ENCODE measurements at places on chromosomes 13 and 19.

DNA sequence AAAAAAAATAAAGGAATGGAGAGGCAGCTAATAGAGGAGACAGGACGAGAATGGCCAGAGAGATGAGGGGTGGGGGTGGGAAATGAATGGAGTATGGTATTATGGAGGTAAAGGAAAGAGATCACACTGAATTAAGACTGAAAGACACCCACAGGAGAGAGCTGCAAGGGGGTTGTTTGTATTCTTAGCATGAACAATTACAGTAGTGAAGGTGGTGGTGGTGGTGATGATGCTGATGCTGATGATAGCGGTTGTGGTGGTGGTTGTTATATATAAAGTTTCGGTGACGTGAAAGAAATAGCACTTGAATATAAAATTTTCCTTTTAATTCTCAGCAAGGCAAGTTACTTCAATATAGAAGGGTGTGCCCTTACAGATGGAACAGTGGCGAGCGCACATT, 2.8 kb upstream of the ADGRE3 start:
- DNase-seq = no peak

DNA sequence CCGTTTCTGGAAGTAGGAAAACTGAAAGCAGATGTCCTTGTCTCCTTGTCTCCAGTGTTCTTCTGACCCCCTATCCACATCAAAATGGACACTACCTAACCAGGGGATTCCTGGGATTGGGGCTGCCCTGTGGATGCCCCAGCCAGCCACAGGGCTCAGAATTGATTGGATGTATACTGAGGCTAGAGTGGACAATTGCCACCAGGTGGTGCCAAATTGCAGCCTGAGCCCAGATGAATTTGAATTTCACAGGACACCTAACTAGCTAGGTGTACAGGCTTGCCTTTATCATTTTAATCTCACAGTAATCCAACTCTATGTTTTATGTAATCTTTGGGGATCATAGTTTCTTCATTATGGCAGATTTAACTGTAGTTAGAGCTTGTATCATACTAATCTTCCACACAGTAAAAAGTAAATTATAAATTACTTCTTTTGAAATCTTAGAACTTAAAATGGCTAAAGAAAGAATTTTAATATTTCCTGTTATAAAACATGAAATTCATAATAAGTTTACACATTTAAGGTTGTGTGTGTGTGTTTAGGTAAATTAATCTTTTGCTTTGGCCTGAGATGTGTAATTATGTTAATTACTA, 58.0 kb downstream of the PIBF1 start:
- peak; percentile 47 for DNase-seq

DNA sequence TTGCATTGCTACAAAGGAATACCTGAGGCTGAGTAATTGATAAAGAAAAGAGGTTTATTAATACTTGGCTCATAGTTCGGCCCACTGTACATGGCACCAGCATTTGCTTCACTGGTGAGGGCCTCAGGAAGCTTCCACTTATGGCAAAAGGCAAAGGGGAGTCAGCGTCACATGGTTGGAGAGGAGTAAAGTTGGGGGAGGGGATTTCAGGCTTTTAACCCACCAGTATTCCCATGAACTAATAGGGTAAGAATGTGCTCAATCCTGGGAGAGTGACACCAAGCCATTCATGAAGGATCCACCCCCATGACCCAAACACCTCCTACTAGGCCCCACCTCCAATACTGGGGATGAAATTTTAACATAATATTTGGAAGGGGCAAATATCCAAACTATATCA, 82.5 kb upstream of the MYCBP2 start:
- peak; percentile 6 for DNase-seq

GRCh38 chr13:29428310-29429181, 166.9 kb downstream of the SLC7A1 start:
- DNase-seq = peak; percentile 31

GRCh38 chr13:33125821-33126570, 109.8 kb downstream of the KL start:
- peak; percentile 98 for DNase-seq

DNA sequence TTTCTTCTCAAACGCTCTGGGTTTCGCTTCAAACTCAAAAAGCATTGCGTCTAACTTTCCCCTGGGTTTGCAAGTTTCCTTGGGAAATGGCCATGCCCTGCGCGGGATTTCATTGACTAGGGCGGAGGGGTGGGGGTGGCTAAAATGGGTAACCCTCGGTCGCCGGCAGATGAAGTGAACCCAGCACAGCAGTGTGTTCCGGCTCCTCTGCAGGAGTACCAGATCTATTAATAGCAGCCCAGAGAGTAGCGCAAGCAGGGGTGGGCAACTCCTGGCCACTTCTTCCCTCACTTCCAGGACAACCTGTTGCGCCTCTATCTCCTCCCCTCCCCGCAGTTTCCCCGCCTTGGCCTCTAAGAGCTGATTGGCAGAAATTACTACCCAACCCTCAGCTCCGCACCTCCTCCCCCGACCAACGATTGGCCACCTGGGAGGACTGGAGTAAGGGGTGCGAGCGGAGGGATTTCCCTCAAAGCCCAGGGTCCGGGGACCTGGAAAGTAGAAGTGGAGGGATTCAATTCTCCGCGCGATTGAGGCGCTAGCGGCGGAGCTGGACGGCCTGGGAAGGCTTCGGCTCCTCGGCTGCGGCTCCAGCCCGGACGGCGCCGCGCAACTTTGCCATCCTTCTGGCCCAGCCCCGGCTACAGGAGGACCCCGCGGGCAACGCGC, at the start of gene FREM2:
Gene FREM2, plus strand, starts transcription at position 501 of the 669 bp plus-strand sequence. CDS start 268 bp downstream, outside the sequence.
- peak; percentile 17 for DNase-seq

GRCh38 chr19:40815223-40815622, 16.2 kb downstream of the EGLN2 start:
- no peak for DNase-seq

- DNase-seq = no peak
These were observed 23.7 kb downstream of the CEBPA start for GRCh38 chr19:33278403-33279269.

- DNase-seq = peak; percentile 55
These were observed at the start of gene GAMT for GRCh38 chr19:1401138-1401888. GAMT (minus strand) TSS chr19:1401542; CDS start chr19:1401476, 66 bp downstream.

- DNase-seq = peak; percentile 39
These were observed at the start of gene APC2 for GRCh38 chr19:1449467-1450442. APC2 (plus strand) TSS chr19:1450121; CDS start chr19:1453002, 2,881 bp downstream.

GRCh38 chr13:100203696-100204367, 114.9 kb downstream of the PCCA start:
- DNase-seq = peak; percentile 74

- no peak for DNase-seq
These were observed 6.3 kb upstream of the MBD3 start for GRCh38 chr19:1598777-1599459.

GRCh38 chr13:99947666-99948065, 23.9 kb downstream of the ZIC5 start:
- DNase-seq = no peak

DNA sequence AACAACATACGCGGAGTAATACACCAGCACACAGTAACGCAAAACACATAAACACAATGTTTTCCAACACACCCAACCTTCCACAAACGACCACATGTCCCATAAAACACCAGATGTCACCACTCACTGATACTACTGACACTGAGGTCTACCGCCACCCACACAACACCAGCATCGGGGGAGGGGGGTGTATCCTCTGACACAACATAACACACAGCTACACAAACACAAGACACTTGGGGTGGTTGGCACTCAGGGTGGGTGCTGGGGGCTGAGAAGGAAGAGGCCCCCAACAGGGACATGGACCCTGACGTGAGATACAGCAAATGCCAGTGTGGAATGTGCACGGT, 1.5 kb upstream of the KCNN4 start:
- no peak for DNase-seq

DNA sequence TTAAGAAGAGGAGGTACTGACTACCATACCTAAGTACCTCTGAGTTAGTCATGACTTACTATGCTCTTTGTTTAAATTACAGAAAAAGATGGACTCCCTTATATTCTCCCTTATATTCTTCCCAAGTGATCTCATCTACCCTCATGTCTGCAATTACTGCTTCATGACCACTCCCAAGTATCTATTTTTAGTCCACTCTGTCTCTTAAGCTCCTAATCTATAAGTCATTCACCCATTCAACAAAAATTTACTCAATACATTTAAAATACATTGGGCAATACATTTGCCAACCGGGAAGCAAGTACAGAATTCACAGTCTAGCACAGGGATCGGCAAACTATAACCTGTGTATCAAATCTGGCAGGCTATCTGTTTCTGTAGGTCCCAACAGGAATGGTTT, 42.6 kb downstream of the KPNA3 start:
- DNase-seq = no peak

DNA sequence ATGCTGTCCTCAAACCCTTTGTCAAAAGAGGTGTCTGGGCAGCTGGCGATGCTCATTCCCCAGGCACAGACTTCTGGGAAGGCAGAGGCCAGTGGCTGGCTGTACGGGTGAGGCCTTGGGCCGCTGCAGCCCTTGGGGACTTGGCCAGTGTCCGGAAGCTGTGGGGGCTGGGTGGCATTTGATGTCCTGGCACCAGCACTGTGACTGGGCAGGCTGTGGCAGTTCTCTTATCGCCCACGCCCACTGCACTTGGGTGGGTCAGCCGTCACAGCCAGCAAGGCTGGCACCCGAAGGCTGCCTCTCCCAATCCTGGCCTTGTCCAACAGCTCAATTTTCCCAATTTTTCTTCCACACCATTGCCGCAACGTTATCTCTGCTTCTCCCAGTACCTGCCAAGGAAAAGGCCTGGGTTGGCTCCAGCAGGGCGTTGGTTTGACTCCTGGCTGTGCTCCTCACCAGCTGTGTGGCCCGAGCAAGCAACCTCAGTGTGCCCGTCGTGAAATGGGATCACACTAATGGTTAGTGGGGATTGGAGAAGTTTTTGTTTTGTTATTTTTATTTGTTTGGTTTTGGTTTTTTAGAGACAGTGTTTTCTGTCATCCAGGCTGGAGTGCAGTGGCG, 12.7 kb upstream of the SLC44A2 start:
- DNase-seq = no peak

- no peak for DNase-seq
These were observed 4.4 kb downstream of the CHMP2A start for GRCh38 chr19:58550362-58551122.

DNA sequence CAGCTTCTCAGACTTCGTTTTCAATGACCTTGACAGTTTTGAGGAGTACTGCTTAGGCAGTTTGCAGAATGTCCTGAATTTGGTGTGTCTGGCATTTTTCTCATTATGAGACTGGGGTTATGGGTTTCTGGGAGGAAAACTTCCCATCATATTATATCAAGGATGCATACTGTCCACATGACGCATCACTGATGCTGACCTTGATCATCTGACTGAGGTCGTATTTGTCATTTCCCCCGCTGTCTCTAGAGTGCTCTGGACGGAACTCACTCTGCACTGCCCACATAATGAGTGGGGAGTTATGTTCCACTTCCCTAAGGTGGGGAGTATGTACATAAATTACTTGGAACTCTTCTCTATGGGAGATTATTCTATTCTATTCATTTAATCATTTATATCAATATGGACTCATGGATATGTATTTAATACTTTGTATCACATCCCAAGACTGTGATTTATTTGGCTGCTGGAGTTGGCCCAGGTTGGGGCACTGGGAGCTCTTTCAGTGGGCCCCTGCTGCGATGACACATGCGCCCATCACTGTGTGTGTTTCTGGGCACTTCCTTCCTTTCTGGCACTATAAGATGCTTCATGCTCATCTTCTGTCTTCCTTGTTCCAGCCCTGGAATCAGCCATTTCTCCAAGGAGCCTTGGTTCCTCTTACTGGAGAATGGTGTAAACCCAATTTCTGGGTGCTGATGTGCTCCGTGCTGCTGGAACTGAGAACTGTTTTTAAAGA, 138.6 kb downstream of the MIPEP start:
- DNase-seq = peak; percentile 51

GRCh38 chr13:66640231-66640630, 589.9 kb downstream of the PCDH9 start:
- no peak for DNase-seq

DNA sequence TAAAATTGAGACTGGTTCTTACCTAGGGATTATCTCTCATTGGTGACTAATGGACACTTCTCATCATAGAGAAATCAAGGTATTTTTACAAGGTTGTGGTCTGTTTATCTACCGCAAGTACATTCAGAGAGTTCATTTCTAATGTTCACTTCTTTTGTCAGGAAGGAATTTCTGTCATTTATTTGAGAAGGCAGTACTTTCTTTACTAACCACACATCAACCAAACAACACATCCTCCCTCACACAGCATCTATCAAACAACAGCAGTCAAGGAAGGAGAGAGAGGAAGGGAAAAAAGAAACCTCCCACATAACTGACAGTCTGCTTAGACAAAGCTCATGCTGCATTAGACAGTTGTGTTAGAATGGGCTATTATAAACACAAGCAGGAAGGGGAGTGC, 182.3 kb upstream of the KLF12 start:
- DNase-seq = no peak

DNA sequence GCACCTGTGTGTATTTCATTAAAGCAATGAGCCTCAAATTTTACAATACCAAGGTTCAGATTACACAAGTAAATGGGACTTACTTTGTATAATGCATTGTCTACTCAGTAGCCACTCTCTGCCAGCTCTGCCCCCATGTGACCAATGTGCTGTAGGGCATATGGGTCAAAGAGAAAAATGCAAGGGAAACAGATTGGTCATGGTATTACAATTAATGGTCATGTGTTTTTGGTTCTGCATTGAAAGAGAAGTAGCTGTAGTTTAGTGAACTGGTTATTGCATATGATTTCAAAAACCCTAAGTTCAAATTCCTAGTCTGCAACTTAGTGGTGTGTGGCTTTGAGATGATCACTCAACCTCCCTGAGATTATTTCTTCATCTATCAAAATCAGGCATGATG, 545.4 kb downstream of the SUCLA2 start:
- DNase-seq = peak; percentile 37

- no peak for DNase-seq
These were observed 73.7 kb downstream of the CYSLTR2 start for GRCh38 chr13:48727241-48728011.

- DNase-seq = no peak
These were observed 258.2 kb upstream of the STARD13 start for GRCh38 chr13:33543631-33544265.

- no peak for DNase-seq
These were observed 11.8 kb downstream of the PGLS start for GRCh38 chr19:17522988-17523872.

GRCh38 chr19:52689843-52690368, 44.9 kb downstream of the ZNF611 start:
- DNase-seq = no peak

DNA sequence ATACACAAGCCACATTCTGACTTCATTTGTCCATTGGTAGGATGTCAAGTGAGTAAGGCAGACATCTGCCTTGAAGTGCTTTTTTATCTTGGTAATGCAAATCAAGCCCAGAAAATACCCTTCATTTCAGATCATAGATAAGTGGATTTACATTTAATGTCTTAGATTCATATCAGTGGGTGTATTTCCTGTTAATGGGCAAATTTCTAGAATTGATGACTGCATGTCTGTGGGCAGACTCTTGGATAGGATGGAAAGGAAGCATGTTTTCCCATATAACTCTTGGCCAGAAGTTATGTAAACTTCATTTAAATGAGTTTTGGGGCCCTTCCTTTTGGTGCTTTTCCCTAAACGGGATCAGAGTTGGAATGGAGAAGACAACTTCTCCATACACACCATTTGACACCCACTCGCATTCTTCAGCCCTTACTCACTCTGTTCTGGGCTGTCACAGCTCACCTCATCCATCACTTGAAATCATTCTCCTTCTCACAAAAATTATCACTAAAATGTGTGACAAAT, 154.6 kb downstream of the FLT1 start:
- DNase-seq = peak; percentile 92

Measured in EL (cell line).